ENCODE measurements at places on chromosomes 12 and 14.

DNA sequence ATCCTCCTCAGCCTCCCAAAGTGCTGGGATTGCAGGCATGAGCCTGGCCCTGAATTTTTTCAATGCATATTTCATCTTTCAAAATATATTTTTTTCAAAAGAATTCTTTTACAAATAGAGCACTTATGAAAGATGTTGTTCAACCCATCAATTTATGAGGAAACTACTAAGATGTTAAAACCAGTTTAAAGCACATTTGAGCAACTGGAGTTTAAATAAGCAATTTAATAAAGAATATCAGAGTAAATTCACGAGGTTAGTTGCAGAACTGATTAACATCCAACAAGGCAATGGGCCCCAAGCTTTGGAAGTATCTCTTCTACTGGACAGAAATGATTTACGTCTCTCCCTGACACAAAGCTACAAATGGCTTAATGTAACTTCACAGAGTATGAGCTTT, 23.3 kb downstream of the GLT1D1 start:
- no peak for DNase-seq

GRCh38 chr14:98859301-98859700, 412.7 kb downstream of the BCL11B start:
- DNase-seq: no peak

DNA sequence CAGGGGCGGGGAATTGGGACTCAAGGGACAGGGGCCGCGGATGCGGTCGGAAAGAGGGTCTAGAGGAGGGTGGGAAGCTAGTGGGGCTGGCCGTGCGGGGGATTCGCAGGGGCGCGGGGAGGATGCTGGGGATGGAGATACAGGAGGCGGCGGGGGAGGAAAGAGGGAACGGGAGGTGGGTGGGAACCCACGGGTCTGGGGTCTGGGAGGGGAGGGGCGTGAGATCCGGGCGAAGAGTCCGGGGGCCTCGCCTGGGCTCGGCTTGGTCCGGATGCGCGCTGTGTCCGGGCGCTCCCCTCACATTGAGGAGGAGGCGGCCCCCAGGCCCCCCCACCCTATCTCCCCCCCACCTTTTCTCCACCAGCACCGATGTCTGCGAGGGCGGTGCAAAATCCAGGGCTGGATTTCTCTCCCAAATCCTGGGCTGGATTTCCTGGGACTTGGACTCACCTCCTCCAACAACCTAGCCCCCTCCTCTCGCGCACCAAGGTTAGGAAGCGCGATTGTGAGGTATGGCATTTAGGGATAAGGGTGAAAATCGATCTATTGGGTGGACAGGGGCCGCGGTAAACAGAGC, at the start of gene AGAP2:
AGAP2 (minus strand) TSS at position 82 of the 577 bp plus-strand sequence. CDS start 496 bp downstream, outside the sequence.
- no peak for DNase-seq

DNA sequence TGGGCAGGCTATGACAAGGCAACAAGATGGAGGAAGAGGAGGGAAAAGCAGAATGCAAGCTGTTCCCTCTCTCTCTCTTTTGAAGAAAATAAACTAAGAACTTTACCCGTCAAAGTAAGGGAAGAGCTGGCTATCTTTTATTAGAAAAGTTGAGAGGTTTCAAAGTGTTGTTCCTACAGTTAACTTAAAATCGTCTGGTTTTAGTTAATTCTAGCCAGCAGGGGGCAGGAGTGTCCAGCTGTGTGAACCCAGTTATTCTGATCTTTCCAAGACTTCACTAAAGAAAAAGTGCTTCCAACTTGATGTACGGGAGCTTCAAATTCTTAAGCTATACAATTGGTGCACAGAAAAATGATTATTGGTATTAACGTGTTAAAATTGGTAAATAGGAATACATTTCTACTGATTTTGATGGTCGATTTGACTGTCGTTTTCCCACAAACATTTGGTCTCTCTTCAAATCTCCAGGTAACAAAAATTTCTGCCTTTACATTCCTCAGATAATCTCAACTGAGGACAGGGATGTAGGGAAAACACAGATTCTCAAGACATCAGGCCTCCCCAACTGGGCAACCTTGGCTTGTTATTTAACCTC, 28.4 kb upstream of the MON2 start:
- no peak for DNase-seq

GRCh38 chr14:73744175-73744867, 30.1 kb upstream of the PNMA1 start:
- no peak for DNase-seq

- no peak for DNase-seq
Measured at GRCh38 chr14:74628418-74628817, 16.4 kb upstream of the LTBP2 start.

DNA sequence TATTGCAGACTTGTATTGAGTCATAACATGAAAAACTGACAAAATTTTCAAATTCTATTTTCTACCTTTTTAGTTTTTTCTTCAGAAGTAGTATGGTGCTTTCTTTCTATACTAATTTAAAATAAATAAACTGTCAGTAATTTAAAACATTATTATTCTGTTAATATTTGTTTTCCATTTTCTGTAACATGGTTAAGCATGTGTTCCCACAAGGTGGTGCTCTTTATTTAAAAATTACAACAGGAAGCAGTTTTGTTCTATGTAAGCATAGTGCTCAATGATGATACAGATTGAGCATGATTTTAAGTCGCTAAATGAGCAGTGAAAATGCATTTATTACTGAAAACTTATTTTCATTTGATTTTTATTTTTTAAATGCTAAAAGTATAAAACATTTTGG, 114.6 kb downstream of the PPFIA2 start:
- no peak for DNase-seq

DNA sequence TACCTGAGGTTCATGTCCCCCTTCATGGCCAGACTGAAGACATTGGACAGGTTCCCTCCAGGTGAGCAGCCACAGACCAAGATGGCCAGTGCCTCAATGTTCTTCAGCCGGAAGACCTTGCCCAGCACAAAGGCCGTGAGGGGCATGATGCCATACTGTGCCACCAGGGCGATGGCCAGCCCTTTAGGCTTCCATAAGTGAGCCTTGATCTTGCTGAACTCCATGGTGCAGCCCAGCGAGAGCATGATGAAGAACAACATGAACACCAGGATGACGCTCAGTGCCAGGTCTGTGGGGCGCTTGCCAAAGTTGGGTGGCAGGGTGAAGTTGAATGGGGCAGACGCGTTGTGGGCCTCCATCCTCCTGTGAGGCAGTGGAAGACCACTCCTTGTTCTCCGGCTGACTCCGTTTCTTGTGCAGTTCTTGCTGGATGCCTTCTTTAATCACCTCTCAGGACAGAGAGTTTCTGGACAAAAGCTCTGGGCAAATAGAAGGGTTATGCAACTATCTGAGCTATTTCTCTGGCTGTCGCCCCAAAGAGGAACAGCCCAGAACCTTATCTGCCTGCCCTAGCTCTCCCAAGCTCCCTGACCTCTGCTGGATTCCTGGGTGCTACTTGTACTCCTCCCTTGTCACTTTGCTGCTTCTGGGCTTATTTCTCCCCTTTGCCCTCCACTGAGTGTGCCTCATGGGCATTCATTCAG, at the start of gene SLC10A1:
SLC10A1 (minus strand) TSS at position 445 of the 704 bp plus-strand sequence; CDS start at position 359, 86 bp downstream.
- DNase-seq: no peak

- DNase-seq: peak; percentile 31
Measured at GRCh38 chr12:85036234-85036707, at the start of the genes LRRIQ1 and TSPAN19. TSS of gene LRRIQ1 (plus strand) at chr12:85036351. CDS start at chr12:85038177, 1,826 bp downstream. TSS of gene TSPAN19 (minus strand) at chr12:85036277. CDS start at chr12:85029946, 6,331 bp downstream.

DNA sequence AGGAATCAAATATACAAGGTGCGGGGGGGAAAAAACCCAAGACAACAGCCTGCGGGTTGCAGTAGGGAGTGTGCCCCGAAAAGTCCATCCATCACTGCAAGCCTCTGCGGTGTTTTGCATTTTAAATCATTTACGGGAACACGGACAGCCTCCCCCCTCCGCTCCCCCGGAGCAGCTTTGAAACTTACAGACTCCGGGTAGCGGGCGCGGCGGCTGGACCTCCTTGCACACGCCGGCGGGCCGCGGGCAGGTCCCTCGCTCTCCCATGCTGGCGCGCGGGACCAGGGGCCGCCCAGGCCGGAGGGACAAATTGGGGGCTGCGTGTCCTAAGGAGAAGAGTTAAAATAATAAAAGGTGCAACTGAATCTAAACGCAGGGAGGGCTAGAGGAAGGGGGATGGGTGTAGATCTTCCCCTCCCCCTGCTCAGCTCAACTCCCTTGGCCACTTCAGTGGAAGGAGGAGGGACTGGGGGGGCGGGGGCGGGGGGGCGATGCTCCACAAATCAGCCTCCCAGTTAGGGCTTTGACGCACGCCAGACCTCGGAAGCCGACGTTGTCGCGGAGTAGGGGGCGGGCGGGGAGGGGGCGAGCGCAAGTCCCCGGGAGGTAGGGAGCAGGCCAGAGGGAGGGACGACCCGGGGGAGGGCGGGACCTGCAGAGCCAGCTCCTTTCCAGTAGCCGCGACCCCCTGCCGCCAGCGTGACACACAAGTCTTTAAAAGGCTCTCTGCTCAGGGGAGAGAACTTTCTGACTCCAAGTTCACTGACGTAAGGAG, at the start of gene KCNJ8:
KCNJ8 (minus strand) TSS at position 349 of the 775 bp plus-strand sequence. CDS start 1,090 bp downstream, outside the sequence.
- no peak for DNase-seq

Data from epithelial cell of prostate (primary cell).